Fibroblast of skin of abdomen (primary cell): ENCODE measurements at places on chromosomes 12 and 14.

- DNase-seq = no peak
Measured at GRCh38 chr12:132071040-132071810, 72.9 kb downstream of the DDX51 start.

DNA sequence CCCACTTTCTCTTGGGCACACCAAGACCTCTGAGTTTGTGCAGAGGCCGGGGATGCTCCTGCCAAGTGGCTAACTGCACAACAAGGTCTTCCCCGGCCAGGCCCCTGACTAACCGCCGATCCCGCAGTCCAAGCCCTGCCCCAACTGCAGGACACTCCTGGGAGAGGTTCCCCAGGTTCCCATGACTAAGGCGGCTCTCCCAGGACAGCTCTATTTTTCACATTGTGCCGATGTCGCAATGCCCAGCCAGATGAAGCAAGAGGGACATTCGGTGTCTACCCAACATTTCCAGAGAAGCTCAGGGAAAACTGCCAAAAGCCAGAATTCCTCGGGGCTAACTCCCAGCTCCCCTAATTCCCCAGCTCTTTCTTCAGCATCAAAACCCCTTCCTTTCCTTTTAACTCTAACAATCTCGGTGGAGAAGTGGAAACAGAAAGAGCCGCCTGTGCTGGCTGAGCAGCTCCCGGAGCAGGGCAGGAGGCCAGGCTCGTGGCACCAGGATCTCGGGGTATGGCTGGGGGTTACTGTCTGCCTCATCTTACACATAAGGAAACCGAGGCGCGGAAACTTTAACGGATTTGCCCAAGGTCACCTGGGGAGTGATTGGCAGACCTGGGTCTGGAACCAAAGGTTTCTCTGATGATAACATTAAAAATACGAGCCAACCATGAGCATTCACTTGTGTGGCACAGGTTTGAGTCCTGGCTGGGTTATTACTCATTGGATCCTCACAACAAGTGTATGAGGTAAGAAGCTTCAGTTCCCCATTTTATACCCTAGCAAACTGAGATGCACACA, 318.2 kb downstream of the BCL11B start:
- peak; percentile 92 for DNase-seq

- DNase-seq = no peak
Measured at GRCh38 chr14:96874127-96874526, 76.9 kb downstream of the VRK1 start.

- DNase-seq = no peak
Measured at GRCh38 chr12:117526757-117527478, 165.5 kb upstream of the NOS1 start.

- no peak for DNase-seq
Measured at GRCh38 chr12:131311764-131312163, 358.1 kb downstream of the ADGRD1 start.

- no peak for DNase-seq
Measured at GRCh38 chr12:50041962-50042361, 15.4 kb upstream of the ASIC1 start.

DNA sequence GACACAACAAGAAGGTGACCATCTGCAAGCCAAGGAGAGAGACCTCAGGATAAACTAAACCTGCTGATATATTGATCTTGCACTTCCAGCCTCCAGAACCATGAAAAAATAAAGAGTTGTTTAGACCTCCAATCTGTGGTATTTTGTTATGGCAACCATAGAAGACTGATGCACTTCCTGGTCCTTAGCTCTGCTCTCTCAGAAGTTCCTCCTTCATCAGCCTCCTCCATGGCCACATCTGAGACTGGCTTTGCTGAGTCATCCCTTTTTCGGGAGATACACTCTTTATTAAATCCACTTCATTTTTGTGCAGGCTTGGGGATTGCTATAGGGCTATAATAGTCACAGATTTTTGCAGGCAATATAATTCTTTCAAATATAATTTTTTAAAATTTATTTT, 89.6 kb upstream of the ATF7IP start:
- no peak for DNase-seq
